ENCODE measurements at places on chromosomes 12 and 14. TPM values are rescaled to one million over a fixed set of nuclear protein-coding genes. Genes with fewer than 3 reads are reported as not detected.

DNA sequence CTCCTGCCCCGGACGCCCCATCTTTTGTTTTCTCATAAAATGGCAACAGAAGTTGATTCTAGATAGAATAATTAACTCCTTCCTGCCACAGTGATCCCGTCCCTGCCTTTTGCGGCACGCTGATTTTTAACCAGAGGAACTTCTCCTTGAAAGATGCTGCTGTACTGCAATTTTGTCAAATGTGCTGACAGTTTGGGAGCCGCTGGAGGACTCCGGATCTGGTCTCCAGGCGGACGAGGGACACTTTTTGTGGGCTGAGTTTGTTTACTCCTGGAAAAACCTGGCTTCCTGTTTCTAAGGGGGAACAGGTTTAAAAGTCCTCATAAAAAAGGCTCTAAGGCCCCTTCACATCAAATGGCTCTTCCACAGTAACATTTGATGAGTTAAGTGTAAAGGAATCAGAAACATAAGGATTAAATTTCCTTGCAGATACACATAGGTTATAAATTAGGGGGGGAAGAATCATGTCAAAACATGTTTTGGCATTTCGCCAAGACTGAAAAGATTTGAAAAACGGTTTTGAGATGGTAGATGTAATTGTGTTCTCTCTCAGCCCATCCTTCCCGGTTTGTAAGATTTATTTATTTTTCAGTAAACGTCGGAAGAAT, 15.5 kb downstream of the FZD10 start:
- no peak for DNase-seq

GRCh38 chr14:95998656-95999055, 40.5 kb upstream of the C14orf132 start:
- peak; percentile 22 for DNase-seq

GRCh38 chr12:12017798-12018197, 52.9 kb upstream of the BCL2L14 start:
- DNase-seq, result no peak

- DNase-seq, result peak; percentile 92
Observed at GRCh38 chr12:124939421-124940142, 25.1 kb upstream of the UBC start.

The SERPINA5 gene
- 3.2 TPM for total RNA-seq

DNA sequence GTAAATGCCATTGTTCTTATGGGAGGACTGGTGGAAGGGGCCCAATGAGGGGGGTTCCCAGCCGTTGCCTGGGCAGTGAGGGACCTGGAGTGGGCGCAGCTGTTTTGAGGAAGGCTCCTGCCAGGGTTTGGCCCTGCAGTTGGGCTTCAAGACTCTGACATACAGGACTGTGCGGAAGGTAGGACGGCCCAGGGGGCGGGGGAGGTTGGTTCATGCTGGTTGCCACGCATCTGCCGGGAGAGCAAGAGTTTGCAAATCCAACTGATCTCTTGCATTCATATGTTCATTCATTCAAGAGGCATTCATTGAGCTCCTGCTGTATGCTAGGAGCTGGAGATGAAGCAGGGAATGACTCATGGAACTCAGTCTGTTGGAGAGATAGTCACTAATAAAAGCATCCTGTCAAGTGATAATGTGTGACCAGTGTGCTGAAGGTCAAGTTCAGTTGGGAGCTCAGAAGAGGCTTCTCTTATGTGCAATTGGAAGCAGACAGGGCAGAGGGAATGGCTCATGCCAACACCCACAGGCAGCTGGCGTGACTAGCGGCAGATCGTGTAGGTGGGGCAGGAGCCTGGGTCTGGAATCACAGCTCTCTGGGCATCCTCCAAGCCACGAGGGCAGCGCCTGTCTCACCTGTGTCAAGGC, 7.8 kb downstream of the SH2B3 start:
- no peak for DNase-seq

Data from left lung (tissue), 14 donors.